Karpas-422 (cell line): ENCODE measurements at places on chromosomes 1 and 21. TPM values are rescaled to one million over a fixed set of nuclear protein-coding genes. Genes with fewer than 3 reads are reported as not detected.
A peak's percentile ranks its signal among the peaks of the same experiment; 100 is the strongest.

DNA sequence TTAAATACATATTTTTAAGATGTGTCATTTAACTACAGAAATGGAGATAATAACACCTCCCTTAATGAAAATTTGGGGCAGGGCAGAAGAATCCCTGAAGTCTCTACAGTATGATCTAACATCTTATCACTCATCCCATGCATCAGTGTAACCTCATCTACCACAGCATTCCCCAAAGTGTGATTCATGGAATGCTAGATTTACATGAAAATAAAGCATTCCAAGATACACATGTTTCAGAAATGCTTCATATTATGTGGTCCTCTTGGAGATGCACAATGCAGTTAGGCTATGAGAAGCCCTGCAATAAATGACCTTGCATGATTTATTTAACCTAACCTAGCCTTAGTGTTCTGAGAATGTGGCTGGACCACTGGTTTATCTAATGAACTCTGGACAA lies 166.9 kb upstream of the SYT6 start:
- no peak for DNase-seq
- H3K27ac ChIP-seq, result no peak overlapping the region
- H3K36me3 ChIP-seq, result no peaks in the 10 kb centered on the region
- H3K4me1 ChIP-seq, result no peaks in the 10 kb centered on the region
- no peaks in the 10 kb centered on the region for H3K27me3 ChIP-seq

DNA sequence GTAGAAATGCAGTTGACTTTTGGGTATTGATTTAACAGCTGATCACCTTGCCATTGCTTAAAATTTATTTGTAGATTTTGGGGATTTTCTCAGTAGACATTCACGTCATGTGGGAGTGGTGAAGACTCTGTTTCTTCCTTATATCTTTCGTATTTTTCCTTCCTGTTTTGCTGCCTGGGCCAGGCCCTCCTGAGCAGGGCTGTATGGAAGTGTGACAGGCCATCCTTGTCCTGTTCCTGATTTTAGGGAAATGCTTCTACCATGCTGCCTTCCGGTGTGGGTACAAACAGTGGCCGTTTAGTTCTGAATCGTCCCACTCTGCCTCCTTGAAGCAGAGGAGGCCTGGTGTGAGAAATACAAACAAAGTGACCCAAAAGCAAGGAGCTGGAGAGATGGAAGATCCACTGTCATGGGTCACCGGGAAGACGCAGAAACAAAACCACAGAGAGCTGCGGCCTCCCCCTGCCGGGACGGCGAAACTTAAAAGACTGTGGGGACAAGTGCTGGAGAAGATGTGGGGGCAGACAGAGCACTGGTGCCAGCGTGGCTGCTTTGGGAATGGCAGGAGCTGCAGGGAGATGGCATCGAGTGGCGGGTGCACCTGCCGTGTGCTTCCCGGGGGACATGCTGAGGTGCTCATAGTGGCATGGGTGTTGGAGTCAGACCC lies 7.6 kb downstream of the AGPAT3 start:
- H3K4me3 ChIP-seq, result no peak overlapping the region
- H3K27me3 ChIP-seq, result no peaks in the 10 kb centered on the region
- H3K36me3 ChIP-seq, result peaks cover 51% of the 10 kb centered on the region
- no peak for DNase-seq
- no peak overlapping the region for H3K27ac ChIP-seq
- H3K4me1 ChIP-seq, result no peaks in the 10 kb centered on the region

GRCh38 chr21:32611471-32611997 lies 643 bp downstream of the CFAP298 start:
- H3K4me3 ChIP-seq, result peak overlapping the region; percentile 96
- H3K27ac ChIP-seq, result peak overlapping the region; percentile 92
- no peaks in the 10 kb centered on the region for H3K27me3 ChIP-seq

GRCh38 chr1:222600281-222600680 lies 10.5 kb upstream of the TAF1A start:
- H3K27ac ChIP-seq, result no peak overlapping the region
- H3K27me3 ChIP-seq, result no peaks in the 10 kb centered on the region
- peaks cover 5% of the 10 kb centered on the region; the same call in 1 of the 2 replicates for H3K4me1 ChIP-seq
- DNase-seq, result no peak
- H3K36me3 ChIP-seq, result no peaks in the 10 kb centered on the region

DNA sequence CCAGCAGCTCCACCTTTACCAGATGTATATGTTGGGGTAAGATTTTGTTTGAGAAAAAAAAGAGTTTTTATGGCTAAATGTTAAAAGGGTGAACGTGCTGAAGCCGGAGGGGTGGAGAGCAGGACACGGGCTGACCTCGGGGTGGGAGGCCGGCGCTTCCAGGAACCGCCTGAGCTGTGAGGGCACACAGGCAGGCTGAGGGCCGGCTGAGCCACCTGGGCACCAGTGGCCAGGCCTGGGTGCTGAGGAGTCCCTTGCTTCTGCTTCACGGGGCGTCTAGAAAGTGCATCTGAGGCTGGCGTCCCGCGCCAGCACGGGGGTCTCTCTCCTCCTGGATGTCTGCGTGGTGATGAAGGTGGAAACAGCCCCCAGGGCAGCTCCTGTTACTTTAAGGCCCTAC lies 33.6 kb upstream of the ADARB1 start:
- no peaks in the 10 kb centered on the region for H3K4me1 ChIP-seq
- no peak overlapping the region for H3K27ac ChIP-seq
- H3K4me3 ChIP-seq, result no peak overlapping the region
- no peaks in the 10 kb centered on the region for H3K27me3 ChIP-seq
- DNase-seq, result no peak

GRCh38 chr1:61450872-61451571 lies 273.9 kb downstream of the TM2D1 start:
- H3K27ac ChIP-seq, result no peak overlapping the region
- peaks cover 32% of the 10 kb centered on the region for H3K4me1 ChIP-seq
- H3K27me3 ChIP-seq, result no peaks in the 10 kb centered on the region
- no peak for DNase-seq
- no peak overlapping the region for H3K4me3 ChIP-seq

DNA sequence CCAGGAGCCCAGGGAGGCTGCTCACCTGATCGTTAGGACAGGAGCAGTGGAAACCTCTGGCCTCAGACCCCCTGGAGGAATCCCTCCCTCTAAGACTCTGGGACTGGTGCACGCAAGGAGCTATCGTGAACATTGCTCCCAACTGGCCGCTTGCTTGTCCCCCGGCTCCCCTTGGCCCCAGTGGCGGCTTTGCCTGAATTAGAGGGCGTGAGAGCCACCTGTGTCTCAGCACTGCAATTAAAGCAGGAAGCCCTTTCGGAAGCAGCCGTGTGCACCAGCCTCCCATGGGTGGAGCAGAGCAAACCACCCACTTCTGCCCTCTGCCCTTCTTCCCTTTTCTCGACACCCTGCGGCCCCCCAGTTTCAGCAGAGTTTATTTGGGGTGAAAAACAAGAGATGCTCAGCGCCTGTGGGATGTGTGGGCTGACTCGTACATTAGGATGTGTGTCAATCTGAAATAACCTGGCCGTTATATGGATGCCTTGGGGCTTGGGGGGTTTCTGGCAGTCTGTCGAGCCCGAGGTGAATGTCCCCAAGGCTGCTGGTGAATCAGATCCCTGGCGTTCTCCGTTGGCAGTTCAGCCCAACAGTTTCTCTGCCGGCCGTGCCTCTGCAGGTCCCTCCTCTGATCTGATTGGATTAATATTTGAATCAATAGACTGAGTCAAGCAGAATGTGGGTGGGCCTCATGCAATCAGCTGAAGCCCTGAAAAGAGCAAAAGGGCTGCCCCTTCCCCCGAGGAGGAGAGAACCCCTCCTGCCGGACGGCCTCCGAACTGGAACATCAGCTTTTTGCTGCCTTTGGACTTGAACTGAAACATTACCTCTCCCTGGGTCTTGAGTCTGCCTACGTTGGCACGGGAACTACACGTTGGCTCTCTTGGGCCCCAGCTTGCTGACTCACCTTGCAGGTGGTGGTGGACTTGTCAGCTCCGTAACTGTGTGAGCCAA lies 7.3 kb upstream of the UMODL1 start:
- peak overlapping the region; percentile 92 for H3K27ac ChIP-seq
- peaks cover 54% of the 10 kb centered on the region for H3K4me1 ChIP-seq
- peak; percentile 87 for DNase-seq
- no peaks in the 10 kb centered on the region for H3K27me3 ChIP-seq
- H3K36me3 ChIP-seq, result no peaks in the 10 kb centered on the region

FALEC gene
- total RNA-seq, result 0.54 TPM in 1 of 2 replicates, not detected in the other

FMO5 gene
- total RNA-seq, result not detected in 2 replicates

SOX13 gene
- total RNA-seq, result not detected in 2 replicates
